ENCODE measurements at places on chromosomes 11 and 22.

DNA sequence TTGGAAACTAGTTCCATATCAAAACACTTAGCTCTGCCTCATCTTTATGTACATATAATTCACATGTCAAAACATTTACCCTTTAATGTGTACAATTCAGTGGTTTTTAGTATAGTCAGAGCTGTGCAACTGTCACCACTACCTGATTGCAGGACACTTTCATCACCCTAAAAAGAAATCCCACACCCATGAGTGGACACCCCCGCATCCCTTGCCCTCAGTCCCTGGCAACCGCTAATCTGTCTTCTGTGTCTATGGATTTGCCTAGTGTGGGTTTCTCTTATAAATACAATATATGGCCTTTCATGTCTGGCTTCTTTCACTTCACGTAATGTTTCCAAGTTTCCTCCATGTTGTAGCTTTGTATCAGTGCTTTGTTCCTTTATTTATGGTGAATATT lies 8.6 kb upstream of the EMID1 start:
- no peak for DNase-seq

DNA sequence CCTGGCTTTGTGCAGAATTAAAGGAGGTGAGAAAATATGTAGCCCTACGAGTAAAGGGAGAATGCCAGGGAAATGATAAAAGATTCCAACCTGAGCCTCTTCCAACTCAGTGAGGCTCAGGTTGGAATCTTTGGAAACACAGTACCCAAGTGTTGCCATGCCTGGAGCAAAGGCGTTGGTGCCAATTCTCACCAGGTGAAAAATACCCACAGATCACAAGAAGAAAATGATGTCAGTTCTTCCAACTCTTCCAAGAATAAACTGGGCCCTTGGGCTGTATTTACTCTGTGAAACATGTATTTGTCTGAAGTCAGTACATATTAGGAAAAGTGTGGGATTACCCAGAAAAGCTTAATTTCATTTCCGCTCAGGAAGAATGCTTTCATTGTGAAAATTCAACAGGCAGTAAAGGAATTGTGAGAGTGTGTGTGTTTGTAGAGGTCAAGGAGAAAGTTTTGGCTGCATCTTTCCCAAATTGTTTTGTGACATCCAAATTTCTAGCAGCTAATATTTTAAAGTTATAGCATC lies 235.3 kb upstream of the MPPED2 start:
- no peak for DNase-seq

DNA sequence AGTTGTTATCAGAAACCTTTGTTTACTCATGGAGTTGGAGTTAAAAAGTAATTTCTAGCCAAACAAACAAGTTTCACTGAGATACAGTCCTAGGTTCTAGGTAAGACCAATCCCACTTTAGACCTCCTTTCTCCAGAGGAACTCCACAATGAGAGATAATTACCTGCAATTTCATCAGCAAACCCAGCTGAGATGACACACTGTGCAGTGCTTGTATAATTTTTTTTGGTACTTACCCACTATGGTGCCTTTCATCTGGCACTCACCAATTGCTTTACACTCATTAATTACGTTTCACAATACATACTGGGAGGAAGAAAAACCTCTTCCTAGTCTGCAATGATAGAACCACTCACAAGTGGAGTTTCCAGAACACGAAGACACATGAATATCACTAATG lies 1.8 kb upstream of the MUC15 start:
- DNase-seq, result no peak

- peak; percentile 77 for DNase-seq
Observed at GRCh38 chr11:110160016-110160415, 66.8 kb downstream of the ZC3H12C start.

- DNase-seq, result no peak
Observed at GRCh38 chr22:26995235-26995634, 337.8 kb downstream of the MIAT start.

DNA sequence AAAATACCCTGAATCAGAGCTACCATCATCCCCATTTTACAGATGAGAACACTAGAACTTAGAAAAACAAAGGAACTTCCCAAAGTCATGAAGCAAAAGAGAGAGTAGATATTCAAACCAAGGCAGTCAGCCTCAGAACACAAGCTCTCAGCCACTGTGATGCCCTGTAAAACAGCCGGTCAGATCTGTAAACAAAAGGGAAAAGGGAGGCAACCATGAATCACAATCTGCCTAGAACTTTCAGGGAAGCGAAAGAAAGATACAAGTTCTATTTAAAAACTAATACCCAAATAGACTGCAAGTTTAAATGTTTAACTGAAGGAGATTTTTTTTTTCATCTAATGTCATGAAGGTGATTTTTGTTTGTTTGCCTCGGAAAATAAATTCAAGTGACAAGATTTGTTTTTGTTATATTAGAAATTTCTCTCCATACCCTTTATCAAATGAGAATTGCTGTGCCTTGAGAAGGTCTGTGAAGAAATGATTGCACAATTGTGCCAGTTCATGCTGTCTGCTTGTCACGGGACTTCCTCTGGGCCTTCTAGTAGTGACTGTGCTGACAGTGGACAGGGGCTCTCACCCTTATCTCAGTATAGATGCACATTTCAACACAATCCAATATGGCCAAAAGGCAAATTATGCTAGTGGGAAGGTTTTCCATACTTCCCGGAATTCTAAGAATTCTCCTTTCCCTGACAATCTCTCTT lies 11.7 kb downstream of the SAA1 start:
- DNase-seq, result peak; percentile 29

DNA sequence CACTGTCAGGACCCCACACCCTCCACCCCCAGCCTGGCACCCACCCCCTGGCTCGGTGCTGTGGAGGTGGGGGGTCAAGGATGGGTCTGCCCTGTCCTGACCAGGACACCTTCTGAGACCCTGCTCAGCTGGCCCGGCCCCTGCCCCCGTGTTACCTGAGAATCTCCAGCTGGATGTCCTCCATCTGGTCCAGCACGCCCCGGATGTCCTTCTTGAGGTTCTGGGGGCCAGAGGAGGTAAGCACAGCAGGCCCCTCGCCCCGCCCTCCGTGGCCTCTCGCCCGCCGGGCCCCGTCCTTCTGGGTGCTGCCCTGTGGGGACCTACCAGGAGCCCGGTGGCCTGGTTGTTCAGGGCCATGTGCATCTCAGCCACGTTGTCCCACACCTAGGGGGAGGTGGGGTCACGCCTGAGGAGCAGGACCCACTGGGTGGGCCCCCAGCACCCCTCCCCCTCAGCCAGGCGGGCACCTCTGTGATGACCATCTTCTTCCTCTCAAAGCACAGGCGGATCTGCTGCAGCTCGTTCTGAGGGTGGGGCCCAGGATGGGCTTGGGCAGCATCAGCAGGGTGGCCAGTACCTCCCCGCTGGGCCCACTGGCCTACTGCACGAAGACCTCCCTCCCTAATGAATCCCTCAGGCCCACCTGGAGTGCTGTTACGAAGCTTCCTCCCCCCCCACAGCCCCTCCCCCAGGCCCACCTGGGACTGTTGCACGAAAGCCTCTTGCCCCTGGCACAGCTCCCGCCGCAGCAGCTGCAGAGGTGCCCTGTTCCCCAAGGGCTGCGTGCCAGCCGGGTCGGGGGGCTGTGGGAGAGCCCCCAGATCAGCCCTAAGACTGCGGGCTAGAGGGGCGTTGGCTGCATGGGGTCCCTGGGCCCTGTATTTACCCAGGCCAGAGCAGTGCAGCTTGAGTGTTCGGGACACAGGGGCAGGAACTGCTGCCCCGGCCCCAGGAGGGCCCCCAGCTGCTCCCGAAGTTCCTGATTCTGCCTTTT lies 1.3 kb downstream of the CCDC188 start:
- no peak for DNase-seq

GRCh38 chr11:11272254-11272653 lies 80.8 kb downstream of the CSNK2A3 start:
- no peak for DNase-seq

DNA sequence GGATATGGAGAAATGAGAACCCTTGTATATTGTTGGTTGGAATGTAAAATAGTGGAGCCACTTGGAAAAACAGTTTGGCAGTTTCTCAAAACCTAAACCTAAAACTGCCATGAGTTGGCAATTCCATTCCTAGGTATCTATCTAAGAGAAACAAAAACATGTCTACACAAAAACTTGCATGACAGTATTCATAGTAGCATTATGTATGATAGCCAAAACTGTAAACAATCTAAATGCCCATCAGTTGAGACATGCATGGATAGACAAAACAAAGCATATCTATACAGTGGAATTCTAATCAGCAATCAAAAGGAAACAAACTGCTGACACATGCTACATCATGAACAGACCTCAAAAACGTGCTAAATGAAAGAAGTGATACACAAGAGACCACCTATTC lies 34.9 kb downstream of the TRAF6 start:
- DNase-seq, result peak; percentile 18

- DNase-seq, result no peak
Observed at GRCh38 chr11:73387594-73388264, 11.5 kb downstream of the RELT start.

DNA sequence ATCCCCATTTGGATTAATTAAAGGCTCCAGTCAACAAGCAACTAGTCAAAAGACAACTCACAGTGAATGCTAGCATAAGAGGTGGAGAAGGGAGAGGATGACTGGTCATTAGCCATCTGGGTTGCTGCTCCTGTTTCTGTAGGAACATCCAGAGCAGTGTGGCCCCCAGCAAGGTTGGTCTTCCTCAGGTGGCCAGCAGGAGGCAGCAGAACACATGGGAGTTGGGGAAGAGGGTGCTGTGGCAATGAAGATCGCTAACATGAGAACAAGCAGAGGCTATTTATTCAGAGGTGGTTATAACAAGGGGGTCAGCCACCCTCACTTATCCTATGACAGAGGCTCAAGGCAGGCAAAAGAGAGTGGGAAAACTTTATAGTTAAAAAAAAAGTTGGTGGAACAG lies 21.3 kb downstream of the IZUMO1R start:
- DNase-seq, result peak; percentile 47

- DNase-seq, result no peak
Observed at GRCh38 chr22:47057916-47058585, 295.6 kb downstream of the TBC1D22A start.

- peak; percentile 92 for DNase-seq
Observed at GRCh38 chr11:69674267-69674885, 777 bp downstream of the LTO1 start.

DNA sequence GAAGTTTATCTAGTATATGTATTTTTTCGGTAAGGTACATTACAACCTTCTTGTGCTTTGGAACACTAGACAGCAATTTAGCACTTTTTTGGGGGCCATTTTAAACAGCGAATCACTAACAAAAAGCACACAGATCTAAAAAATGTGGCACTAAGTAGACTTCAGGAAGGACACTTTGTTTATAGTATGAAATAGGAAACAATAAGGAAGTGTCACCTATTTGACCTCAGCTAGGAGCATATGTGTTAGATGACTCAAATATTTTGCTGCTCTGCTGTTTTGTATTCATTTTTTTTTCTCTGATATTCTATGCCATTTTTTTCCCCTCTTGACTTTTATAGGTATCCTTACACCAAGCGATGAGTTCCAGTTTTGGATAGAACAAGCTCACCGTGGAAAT lies 5.6 kb downstream of the DYNC2H1 start:
- DNase-seq, result no peak

DNA sequence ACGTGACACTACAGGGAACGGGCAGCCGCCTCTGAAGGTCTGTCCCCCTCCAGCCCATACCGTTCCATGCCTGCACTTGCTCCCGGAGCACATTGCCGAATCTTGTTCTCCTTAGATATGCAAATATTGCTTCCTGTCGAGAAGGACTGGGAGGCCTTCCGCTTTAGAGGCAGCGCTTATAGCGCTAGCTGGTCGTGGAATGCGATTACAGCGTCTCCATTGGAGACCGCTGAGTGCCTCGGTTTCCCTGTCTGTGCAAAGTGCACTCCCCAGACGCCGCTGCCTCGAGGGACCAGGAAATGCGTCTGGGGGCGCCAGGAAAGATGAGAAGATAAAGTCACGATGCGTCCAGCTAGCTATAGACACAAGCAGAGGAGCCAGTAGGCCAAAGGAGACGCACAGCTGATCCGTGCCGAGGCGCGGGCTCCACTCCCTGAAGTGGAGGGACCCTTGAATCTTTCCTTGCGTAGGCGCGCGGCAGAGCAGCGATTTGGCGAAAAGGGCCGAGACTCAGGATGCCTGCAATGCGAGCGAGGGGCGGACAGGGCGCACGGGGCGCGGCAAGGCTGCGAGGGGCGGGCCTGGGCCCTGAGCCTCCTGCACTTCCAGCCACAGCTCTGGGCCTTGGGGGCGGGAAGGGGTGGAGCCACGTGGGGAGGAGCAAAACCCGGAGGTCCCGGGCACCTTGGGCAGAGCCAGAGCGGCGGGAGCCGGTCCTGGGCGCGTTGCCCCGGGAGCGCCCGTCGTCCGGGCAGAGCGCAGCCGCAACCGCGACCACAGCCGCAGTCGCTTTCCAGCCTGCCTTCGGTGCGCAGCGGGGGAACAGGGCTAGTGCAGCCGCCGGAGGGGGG lies at the start of gene RASSF10:
TSS of gene RASSF10 (plus strand) at position 692 of the 851 bp plus-strand sequence. CDS start 261 bp downstream, outside the sequence.
- peak; percentile 14 for DNase-seq

DNA sequence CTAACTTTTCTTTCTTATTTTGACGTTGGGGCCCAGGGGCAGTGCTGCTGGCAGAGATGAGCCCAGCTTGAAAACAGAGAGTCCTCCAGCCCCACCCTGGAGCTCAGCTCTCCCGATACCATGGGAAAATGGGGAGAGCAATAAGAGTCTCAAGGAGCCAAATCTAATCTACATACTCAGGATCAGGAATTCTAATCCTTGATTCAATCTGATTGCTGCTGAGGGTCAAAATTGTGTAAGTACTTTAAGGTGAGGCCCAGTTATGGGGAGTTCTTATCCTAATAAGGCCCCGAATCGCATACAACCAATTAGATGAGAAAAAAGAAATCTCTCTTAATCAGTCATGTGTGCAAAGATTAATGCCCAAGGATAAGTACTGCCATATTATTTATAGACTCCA lies 202.9 kb downstream of the FAM76B start:
- DNase-seq, result no peak

DNA sequence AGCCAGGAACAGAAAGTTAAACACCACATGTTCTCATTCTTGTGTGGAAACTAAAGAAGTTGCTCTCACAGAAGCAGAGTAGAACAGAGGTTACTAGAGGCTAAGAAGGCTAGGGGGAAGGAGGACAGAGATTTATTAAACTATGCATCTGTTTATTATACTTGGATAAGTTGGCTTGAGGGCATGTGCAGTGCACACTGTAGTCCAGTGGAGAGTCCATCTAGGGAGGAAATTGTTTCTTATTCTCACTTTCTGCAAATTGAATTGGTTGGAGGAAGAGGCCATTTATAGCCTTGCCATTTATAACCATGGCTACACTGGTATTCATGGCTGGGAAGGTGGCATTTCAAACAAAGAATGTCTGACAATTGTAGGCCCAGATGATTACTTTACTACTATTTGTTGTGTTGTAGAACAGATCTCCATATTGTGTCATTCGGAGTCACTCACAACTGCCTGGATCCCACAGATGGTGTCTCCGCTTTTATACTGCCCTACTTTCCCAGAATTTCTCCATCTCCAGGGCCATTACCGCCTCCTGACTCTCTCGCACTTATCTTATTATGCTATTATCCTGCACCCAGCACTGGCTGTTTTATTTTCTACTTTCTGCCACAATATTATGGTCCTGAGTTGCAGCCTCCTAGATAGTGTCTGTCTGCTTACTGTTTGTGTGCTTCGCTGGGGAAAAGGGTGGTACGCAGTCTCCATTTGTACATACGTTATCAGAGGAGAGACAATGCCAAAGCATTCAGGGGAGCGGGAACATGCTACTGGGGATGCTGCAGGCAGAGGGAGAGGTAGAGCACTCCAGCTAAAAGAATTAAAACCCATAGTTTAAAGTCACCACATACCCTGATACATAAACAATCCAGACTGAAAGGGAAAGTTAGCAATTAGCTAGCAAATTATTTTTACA lies 169.3 kb upstream of the BLID start:
- no peak for DNase-seq

Data from iris pigment epithelial cell (primary cell).